Activated CD8-positive, alpha-beta memory T cell treated with anti-CD3 and anti-CD28 coated beads, Interleukin-2, amount 10 ng/mL, durations not matched to agents 7 days and 5 days (primary cell): ENCODE measurements at places on chromosomes 6 and 20. TPM values are rescaled to one million over a fixed set of nuclear protein-coding genes. Genes with fewer than 3 reads are reported as not detected.
A peak's percentile ranks its signal among the peaks of the same experiment; 100 is the strongest.

DEFB113 gene
- total RNA-seq: not detected

ARHGAP18 gene
- total RNA-seq: 20.8 TPM

DCDC2 gene
- not detected for total RNA-seq

C6orf52 gene
- total RNA-seq: 2.7 TPM

HLA-DQB1 gene
- total RNA-seq: 89.8 TPM

DIDO1 gene
- total RNA-seq: 87.0 TPM

CFAP206 gene
- not detected for total RNA-seq

DNA sequence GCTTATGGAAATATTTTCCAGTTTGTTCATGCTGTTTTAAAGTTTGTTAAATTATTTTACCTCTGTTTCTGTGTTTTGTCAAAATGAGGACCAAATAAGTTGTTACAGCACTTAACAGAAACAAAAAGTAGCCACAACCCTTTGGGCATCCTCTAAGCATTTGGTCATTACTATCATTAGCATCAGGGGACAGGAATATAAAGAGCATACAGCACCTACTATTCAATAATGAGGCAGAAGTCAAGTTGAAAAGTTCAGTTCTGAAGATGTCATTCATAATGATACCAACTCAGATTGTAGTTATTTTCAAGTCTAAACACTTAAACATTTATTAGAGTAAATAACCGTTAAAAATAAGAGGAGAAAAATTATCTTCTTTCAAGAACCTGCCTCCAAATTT lies 862.3 kb upstream of the FLRT3 start:
- H3K27ac ChIP-seq: no peak overlapping the region
- H3K36me3 ChIP-seq: no peaks in the 10 kb centered on the region
- DNase-seq: no peak
- no peaks in the 10 kb centered on the region for H3K4me1 ChIP-seq

DNA sequence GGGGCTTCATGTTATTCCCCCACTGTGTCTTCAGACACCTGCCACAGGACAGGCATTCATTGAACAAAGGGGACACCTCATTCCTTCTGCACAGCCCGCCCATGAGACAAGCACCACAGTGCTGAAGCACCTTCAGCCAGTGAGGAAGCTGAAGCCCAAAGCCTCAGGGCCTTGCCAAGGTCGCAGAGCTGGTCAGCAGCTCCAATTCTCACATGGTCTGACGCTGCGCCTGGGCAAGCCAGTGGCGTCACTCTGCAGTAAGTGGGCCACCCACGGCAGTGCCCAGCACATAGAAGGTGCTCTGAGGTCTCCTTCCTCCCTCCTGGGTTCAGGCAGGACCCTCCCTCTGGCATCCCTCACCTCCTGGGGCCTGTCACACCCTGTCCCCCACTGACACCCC lies 43.2 kb downstream of the GRM4 start:
- no peak for DNase-seq
- H3K27me3 ChIP-seq: peaks cover 20% of the 10 kb centered on the region

GRCh38 chr20:11077226-11077625 lies 403.4 kb upstream of the JAG1 start:
- no peak overlapping the region for H3K4me3 ChIP-seq
- H3K27ac ChIP-seq: no peak overlapping the region
- H3K4me1 ChIP-seq: no peaks in the 10 kb centered on the region
- no peaks in the 10 kb centered on the region for H3K36me3 ChIP-seq

DNA sequence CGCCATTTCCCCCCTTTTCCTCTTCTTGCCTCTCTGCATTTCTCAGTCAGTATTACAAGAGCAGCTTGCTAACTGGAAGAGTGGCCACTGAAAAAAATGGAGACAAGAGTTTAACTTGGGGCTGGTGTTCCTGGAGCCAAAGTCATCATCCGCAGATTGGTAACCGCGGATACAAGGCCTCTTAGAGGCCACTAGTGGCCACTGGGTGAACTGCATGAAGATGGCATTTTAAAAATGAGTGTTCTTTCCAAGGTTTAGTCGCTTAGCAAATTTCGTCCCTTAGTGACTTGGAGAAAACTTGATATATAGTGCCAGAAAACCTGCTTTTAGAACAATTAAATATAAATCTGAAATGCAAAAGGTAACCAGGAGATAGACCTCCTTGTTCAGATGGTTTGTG lies 4.8 kb downstream of the F13A1 start:
- H3K36me3 ChIP-seq: no peaks in the 10 kb centered on the region
- H3K27me3 ChIP-seq: peaks cover 45% of the 10 kb centered on the region
- H3K4me3 ChIP-seq: no peak overlapping the region
- DNase-seq: peak; percentile 46

GRCh38 chr6:41373627-41373918 lies 38.2 kb downstream of the NCR2 start:
- H3K36me3 ChIP-seq: peaks cover 2% of the 10 kb centered on the region
- no peak overlapping the region for H3K4me3 ChIP-seq
- peaks cover 91% of the 10 kb centered on the region for H3K27me3 ChIP-seq
- H3K27ac ChIP-seq: no peak overlapping the region
- H3K4me1 ChIP-seq: peaks cover 33% of the 10 kb centered on the region

- H3K36me3 ChIP-seq: no peaks in the 10 kb centered on the region
- no peak overlapping the region for H3K4me3 ChIP-seq
These were observed 528.9 kb downstream of the COL12A1 start for GRCh38 chr6:74676906-74677305.

GRCh38 chr6:140915551-140915950 lies 1217.2 kb upstream of the GJE1 start:
- H3K27me3 ChIP-seq: peaks cover 23% of the 10 kb centered on the region
- no peak overlapping the region for H3K27ac ChIP-seq
- no peak overlapping the region for H3K4me3 ChIP-seq
- H3K4me1 ChIP-seq: no peaks in the 10 kb centered on the region
- DNase-seq: no peak

GRCh38 chr6:3530515-3530914 lies 73.7 kb upstream of the SLC22A23 start:
- H3K4me1 ChIP-seq: no peaks in the 10 kb centered on the region
- peaks cover 8% of the 10 kb centered on the region for H3K27me3 ChIP-seq
- no peak overlapping the region for H3K4me3 ChIP-seq
- no peak for DNase-seq

- H3K4me3 ChIP-seq: no peak overlapping the region
- no peaks in the 10 kb centered on the region for H3K4me1 ChIP-seq
- DNase-seq: no peak
- no peaks in the 10 kb centered on the region for H3K27me3 ChIP-seq
These were observed 51.2 kb downstream of the GRIK2 start for GRCh38 chr6:101444717-101445116.

GRCh38 chr20:24364482-24364881 lies 104.9 kb upstream of the SYNDIG1 start:
- no peaks in the 10 kb centered on the region for H3K4me1 ChIP-seq
- no peak for DNase-seq
- H3K36me3 ChIP-seq: no peaks in the 10 kb centered on the region
